Mesendoderm (in vitro differentiated cells): ENCODE measurements at places on chromosomes 11 and 22.

GRCh38 chr22:27857443-27857842 lies 55.9 kb upstream of the MN1 start:
- DNase-seq, result no peak

DNA sequence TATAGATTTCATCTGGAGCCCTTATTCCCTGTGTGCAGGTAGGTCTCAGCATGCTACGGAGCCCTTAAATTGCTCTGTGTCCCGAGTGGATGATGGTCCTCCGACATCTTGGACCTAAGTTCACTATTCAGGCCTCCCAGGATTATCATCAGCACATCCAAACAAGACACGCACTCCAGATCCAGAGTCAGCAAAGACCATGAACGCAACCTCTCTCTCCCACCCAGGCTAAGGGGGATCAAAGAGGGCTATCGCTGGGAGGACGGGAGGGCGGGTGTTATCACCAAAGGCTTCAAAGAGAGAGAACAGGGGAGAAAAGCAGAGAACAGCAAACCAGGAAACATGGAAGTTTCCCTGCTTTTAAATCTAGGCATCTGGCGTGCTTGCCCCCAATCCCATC lies 659.4 kb downstream of the TBC1D22A start:
- DNase-seq, result no peak

DNA sequence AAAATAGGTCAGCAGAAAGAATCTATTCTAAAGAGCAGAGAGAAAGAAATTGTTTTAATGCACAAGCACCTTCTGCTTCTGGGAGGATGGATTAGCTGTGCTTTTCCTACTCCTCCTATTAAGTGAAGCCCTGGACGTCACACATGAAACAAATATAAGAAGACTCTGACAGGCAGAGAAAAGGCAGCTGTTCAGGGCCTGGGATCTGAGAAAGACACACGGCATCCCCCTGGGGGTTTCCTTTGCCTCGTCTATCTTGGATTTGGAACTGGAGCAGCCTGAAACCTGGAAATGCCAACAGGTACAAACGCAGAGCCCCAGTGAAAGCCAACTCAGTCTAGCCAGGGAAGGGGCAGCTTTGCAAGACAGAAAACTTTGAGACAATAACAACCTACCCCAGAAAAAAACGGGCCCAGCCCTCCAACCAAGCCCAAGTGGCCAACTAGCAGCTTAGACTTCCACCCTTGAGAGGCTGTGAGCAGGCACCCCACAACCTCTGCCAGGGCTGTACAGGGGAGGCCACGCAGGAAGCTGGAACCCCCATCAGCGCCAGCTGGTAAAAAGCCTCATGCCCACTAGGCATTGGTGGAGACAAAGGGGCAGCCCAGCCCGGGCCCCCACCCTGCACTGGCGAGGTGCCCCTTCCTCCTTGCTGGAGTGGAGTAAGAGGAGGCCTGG lies 7.3 kb downstream of the CERK start:
- DNase-seq, result no peak

GRCh38 chr11:65036931-65037330 lies 4.1 kb upstream of the SAC3D1 start:
- no peak for DNase-seq

- DNase-seq, result no peak
These were observed 2.7 kb upstream of the VPREB3 start for GRCh38 chr22:23756891-23757290.

DNA sequence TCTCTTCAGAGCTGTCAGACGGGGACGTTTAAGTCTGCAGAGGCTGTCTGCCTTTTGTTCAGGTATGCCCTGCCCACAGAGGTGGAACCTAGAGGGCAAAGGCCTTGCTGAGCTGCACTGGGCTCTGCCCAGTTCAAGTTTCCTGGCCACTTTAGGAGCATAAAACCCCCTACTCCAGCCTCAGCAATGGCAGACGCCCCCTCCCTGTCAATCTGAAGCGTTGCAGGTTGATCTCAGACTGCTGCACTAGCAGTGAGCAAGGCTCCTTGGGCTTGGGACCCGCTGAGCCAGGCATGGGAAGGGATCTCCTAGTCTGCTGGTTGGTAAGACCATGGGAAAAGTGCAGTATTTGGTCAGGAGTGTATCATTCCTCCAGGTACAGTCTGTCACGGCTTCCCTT lies 66.6 kb upstream of the TP53I11 start:
- peak; percentile 61 for DNase-seq

GRCh38 chr11:5618807-5619206 lies 6.0 kb upstream of the TRIM34 start:
- DNase-seq, result no peak

DNA sequence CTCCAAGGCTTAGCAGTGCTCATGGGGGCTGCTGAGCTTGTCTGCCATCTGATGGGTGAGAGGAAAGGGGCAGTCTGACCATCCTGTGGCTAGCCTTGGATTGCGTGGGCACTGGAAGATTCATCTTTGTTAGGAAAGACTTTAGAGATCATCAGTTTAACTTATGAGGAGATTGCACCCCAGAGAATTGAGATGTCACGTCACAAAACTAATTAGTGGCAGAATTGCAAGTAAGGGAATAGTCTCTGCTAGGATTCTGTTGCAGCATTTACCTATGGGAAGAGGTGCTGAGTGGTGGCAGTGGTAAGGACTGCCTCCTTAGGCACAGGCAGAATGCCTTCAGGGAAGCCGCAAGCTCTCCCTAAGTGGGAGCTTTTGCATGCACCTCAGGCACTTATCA lies 42.8 kb upstream of the HSPA8 start:
- no peak for DNase-seq

DNA sequence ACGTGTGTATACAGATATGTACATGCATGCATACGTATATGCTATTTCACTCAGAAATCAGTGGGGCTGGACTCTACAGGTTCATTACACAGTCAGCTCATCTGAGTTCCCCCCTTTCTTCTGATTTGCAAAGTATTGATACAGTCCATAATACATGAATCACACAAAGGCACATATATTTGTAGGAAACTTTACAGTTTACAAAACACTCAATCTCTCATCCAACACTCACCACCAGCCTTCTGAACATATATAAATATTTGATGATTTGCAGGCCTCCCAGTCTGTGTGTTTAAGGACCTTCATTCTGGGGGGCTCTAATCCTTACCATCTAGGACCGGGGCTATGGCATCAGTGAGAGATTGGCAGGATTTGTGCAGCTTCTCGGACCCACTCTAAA lies 293.8 kb downstream of the TENM4 start:
- no peak for DNase-seq

DNA sequence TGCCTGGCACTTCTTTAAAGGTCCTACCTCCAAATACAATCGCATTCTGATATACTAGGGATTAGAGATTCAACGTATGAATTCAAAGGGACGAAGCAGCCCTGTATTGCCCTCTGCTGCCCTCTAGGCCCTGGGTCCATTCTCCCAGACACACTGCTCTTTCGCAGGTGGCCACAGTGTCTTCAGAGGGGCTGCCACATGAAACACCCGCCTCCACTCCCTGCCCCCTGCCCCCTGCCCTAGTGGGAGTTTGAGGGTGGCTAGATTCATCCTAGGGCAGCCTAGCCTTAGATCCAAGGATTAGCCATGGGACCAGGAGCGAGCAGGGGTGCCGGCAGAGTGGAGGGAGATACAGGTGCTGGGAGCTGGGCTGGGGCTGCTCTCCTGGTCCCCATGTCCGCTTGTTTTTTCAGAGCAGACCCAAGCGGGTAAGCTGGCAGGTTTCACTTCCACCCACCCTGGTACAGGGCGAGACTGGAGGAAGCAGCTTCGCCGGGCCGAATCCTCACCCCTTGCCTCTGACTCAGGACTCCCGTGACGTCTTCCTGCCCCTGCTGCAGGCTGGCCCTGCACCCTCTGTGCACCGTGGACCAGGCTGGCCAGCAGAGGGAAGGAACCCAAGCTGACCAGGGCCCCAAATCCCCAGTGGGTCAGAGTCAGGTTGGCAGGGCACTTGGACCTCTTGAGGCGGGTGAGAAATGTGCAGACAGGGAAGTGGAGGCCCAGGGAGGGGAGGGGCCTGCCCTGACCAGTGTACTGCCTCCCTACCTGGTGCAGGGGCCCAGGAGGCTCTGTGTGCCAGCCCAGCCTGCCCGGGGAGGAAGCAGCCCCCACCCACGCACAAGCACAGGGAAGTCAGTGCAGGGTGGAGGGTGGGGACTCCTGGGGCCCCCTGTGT lies 28.4 kb upstream of the HMOX1 start:
- DNase-seq, result peak; percentile 68

- no peak for DNase-seq
These were observed 20.0 kb downstream of the PATE3 start for GRCh38 chr11:125807909-125808308.

GRCh38 chr11:11555208-11555607 lies 66.6 kb downstream of the GALNT18 start:
- DNase-seq, result no peak

GRCh38 chr11:78268591-78269410 lies 80.1 kb downstream of the USP35 start:
- no peak for DNase-seq

GRCh38 chr22:25572708-25573171 lies 8.3 kb downstream of the GRK3 start:
- DNase-seq, result no peak

DNA sequence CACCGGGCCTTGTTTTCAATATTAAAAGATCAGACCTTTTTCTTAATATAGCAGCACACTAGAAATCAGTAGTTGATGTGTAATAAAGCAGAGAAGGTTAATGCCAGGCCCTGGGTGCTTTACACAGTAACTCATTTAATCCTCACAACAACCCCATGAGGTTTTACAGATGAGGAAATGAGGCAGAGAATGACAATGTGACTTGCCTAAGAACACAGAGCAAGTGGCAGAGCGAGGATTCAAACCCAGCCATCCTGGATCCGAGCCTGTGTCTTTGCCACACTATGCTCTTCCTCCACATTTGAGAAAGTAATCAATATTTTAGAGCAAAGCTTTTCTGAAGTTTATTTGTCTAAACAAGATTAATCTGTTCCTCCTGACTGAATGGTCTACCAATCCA lies 7.2 kb downstream of the JAML start:
- no peak for DNase-seq

- DNase-seq, result no peak
These were observed 47.5 kb upstream of the PICALM start for GRCh38 chr11:86116386-86116726.

DNA sequence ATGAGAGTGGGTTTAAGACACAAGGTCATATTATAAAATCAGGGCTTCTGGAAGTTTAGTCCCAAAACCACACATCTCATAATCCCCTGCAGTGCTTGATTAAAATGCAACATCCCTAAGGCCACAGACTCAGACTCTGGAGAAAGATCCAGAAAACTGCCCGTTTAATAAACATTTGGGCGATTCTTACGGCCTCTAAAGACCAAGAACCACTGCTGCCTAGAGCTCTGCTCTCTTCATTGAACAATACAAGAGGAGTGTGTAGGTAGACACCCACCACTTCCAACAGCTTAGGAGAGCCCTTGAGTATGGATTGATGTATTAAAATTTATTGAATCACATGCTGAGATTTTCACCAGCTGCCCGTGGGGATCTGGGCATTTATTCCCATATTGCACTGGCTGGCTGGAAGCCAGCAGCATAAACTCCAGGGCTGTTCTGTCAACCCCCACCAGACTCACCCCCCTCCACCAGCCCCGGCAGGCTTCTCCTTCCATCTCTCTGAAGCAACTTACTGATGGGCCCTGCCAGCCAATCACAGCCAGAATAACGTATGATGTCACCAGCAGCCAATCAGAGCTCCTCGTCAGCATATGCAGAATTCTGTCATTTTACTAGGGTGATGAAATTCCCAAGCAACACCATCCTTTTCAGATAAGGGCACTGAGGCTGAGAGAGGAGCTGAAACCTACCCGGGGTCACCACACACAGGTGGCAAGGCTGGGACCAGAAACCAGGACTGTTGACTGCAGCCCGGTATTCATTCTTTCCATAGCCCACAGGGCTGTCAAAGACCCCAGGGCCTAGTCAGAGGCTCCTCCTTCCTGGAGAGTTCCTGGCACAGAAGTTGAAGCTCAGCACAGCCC lies 749 bp upstream of the BEST1 start:
- peak; percentile 98 for DNase-seq

GRCh38 chr22:47174096-47174495 lies 411.6 kb downstream of the TBC1D22A start:
- DNase-seq, result no peak

DNA sequence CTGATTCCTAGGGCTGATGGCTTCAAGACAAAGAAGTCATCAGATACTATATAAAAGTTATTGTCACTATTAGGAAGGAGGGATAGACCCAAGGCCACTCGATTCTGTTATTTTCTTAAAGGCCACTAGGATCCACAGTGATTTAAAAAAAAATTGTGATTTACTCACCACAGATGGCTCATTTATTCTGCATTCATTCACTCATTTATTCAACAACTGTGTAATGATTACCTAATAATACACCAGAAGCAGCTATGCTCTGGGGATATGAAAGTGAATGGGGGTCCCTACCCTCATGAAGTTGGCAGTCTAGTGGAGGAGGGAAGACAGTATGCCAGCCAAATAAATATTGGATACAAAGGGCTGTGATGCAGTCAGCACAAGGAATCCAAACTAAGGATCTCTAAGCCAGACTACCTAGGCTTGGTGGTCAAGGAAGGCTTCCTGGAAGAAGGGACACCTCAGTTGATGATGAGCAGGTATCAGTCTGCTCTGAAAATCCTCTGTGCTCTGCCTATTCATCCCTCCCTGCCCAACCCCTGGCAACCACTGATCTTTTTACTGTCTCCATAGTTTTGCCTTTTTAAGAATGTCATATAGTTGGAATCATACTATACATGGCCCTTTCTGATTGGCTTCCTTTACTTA lies 110.5 kb downstream of the NAT10 start:
- DNase-seq, result no peak

DNA sequence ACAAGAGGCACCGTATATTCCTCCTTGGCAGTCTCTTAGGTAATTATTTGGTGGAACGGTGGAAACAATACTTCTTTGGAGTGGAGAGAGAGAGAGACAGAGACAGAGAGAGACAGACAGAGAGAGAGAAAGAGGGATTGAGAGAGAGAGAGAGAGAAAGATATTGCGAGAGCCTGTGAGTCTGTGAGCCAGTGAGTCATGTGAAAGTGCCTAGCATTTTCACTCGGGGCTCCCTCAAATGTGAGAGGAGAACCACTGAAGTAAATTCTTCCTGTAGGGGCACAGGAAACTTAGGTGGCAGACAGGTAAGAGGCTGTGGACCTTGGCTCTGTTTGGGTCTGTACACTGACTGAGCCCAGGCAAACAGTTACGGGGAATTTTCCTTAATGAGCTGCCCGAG lies 31.6 kb upstream of the SNX19 start:
- no peak for DNase-seq

- no peak for DNase-seq
These were observed 25.7 kb upstream of the GNAZ start for GRCh38 chr22:23044570-23044969.

- DNase-seq, result no peak
These were observed 56.5 kb upstream of the BLID start for GRCh38 chr11:122172352-122173073.

- no peak for DNase-seq
These were observed 2.0 kb upstream of the KDELR3 start for GRCh38 chr22:38465673-38466490.
